ENCODE measurements at places on chromosomes 4 and X. TPM values are rescaled to one million over a fixed set of nuclear protein-coding genes. Genes with fewer than 3 reads are reported as not detected.

Gene TDO2
- 0.28 TPM for polyA plus RNA-seq

Gene SATL1
- polyA plus RNA-seq, result not detected

Gene CFI
- polyA plus RNA-seq, result 24.8 TPM

Gene HPRT1
- polyA plus RNA-seq, result 21.9 TPM

Gene IL13RA1
- polyA plus RNA-seq, result 30.1 TPM

Gene RAI2
- polyA plus RNA-seq, result 54.3 TPM

Data from urinary bladder (tissue), 4 donors.